ENCODE measurements at places on chromosomes 1 and 21.

GRCh38 chr1:27668808-27669723 is 2.9 kb downstream of the IFI6 start:
- DNase-seq, result no peak

DNA sequence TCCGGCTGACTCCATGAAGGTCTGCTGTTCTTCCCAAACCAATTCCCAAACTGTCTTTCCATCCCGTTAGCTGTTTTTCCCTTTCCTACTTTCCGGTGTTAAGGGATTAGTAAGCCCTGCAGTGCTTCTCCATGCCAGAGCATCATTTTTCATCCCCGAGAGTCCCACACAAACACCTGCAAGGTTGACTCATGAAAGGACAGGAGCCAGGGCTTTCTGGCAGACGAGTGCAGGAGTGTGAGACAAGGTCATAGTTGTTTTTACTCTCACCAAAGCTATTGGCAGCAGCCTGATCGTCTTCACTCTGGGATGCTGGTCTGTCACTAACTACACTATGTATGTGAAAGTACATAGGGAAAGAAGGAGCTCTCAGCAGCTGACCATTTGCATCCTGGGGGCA is 10.2 kb upstream of the BECN2 start:
- no peak for DNase-seq

GRCh38 chr1:59017501-59018231 is 233.8 kb upstream of the JUN start:
- DNase-seq, result no peak

DNA sequence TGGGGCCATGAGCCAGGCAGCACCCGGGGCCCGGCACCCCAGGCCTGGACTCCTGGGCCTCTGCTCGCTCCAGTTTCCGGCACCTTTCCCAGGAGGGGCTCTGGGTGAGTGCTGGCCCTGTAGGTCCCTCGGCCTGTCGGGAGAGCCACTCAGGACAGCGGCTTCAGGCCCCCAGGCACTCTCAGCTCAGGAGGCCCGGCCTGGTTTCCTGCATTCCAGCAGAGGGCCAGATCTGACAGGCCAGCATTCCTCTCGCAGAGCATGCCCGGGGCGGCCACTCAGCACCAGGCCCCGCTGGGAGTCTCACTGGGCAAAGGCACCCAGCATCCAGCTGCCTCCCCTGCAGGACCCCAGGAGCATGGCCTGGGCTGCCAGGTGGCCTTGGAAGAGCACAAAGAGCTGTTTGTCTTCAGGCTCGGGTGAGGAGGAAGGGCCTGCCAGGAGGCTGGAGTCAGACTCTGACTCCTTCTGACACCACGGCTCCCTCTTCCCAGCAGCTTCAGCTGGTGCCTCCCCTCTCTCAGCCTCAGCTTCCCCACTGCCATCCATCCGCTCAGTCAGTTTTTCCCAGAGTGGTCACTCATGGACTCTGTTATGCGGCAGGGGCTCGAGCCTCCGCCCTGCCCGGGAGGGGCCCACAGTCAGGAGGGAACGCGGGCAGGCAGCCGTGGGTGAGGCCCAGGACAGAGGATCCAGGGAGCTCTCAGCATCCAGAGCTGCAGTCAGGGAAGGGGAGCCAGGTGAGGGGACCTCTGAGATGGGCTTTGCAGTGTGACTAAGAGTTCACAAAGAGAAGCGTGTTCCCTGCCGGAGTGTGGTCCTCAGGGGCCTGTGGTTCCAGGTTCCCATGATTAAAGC is 51.7 kb downstream of the WNT9A start:
- no peak for DNase-seq

DNA sequence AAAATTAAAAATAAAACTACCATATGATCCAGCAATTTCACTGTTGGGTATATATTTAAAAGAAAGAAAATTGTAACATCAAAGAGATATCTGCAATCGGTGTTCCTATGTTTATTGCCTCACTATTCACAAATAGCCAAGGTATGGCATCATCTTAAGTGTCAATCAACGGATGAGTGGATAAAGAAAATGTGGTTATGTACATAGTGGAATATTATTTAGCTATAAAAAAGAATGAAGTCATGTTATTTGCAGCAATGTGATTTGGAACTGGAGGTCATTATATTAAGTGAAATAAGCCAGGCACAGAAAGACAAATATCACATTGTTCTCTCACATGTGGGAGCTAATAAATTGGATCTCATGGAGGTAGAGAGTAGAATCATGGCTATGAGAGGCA is 76.3 kb downstream of the RD3 start:
- DNase-seq, result no peak

- no peak for DNase-seq
These were observed 1.0 kb downstream of the CCDC185 start for GRCh38 chr1:223394242-223394641.

DNA sequence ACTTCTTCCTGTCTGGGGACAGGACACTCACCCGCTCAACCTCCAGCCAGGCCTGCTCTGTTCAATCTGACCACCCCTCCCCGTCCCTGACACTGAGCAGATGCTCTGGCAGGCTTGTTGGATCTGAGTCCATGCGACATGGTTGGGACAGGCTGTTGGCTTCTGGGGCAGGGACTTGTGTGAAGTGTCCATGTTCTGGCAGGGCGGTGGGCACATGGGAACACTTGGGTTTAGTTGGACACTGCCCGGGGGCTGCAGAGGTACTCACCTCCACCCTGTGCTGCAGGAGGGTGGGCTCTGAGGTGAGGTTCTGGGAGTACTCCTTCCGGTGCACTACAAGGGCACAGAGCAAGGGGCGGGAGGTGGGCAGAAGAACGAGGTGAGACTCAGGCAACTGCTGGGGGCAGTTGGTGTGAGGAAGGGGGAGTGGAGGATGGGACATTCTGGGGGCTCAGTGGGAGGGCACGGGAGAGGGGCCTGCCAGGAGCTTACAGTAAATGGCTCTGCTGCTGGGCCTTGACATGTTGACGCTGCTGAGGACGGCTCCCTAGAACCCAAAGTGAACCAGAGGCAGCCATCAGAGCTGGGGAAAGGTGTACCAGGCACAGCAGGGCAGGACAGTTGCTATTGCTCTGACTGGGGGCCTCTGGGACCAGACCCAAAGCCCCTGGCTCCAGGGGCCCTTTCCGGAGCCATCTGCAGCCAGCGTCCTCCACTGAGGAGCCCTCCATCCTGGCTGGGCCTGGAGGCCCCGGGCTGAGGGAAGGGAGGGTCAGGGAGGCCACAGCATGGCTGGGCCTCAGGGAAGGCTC is 2.3 kb downstream of the EPS8L3 start:
- no peak for DNase-seq

- no peak for DNase-seq
These were observed 59.1 kb downstream of the CAMK2N1 start for GRCh38 chr1:20426923-20427322.

GRCh38 chr1:179077396-179077795 is 4.5 kb upstream of the TOR3A start:
- no peak for DNase-seq

GRCh38 chr1:185328255-185328654 is 11.2 kb upstream of the IVNS1ABP start:
- no peak for DNase-seq

DNA sequence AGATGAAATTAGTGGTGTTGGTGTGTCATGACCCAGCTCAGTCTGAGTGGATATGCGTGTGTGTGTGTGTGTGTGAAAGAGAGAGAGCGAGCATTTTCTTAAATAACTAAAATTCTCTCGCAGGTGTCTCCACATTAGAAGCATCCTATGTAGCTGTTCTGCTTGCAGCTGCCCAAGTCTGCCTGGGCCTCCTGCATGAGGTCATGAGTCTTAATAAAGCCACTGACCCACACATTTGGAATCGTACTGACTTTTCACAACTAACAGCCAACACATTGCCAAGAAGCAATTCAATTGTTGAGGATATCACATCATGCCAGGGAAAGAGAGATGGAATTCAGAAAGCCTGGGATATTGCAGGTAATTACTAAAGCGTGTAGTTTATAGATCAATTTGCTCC is 238.2 kb upstream of the AJAP1 start:
- no peak for DNase-seq

- no peak for DNase-seq
These were observed 80.9 kb upstream of the SYT6 start for GRCh38 chr1:114234408-114235124.

DNA sequence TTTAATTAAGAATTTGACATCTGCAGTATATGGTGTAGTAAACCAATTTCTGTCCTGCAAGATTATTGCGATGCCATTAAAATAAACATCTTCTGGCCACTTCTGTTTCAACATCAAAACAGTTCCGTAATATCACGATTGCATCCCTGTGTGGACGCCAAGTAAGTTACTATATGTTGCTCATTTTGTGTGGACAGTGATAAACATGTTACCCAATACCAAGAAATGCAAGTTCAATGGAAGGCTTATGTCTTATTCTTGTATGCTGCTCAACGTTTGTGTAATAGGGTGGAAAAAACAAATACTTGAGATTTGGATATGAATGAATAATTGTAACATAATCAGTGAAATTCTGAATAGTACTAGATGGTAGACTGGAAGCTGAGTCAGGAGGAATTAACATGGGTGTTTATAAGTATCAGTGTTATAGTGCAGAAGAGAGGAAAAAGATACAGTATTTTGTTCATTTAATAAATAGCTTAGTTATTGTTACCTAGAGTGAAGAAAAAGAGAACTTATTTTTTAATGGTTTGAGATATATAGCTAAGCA is 15.2 kb downstream of the TTC3 start:
- DNase-seq, result no peak

DNA sequence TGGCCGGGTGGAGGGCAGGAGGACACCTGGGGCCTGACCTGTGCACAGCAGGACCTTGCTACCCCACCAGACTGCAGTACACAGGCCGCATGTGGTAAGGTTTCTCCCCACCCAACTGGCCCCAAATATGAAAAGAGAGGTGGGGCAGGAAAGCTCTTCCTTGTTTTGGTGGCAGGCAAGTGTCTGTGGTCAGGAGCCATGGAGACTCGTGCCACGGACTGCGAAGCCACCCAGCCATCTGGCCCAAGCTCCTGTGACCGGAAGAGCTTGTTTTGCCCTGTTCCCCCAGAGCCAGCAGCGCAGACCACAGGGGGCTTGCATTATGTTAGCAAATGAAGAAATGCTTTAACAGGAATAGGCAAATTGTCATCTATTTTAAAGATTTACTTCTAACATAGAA is 54.9 kb downstream of the OLIG1 start:
- DNase-seq, result no peak

DNA sequence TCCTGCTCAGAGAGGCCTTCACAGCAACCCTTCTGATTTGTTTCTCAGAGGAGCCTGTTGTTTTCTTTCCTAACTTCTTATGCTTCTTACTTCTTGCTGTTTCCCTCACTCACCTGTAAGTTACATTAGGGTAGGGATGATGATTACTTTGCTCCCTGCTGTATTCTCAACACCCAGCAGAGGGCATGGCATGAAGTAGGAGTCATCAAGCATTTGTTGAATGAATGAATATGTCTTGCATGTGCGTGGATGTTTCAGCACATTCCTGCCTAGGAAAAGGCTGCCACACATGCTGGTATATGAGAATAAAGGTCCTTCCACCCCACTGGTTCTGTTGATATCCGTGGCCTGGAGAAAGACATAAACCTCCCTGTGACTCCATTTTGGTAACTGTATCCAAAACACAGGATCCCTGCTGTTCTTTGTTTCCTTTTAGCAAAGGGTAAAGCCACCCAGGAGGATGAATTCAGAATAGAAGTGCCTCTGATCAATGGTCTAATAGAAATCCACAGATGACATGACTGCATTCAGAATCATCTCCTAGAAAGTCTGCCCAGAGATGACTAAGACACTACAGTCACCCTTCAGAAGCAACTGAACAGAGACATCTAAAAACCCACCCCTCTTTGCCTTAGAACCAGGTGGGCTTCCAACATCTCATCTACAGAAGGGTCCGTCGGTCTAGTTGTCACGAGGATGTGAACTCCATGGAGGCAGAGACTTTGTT is 168.8 kb downstream of the ZSCAN20 start:
- DNase-seq, result no peak

DNA sequence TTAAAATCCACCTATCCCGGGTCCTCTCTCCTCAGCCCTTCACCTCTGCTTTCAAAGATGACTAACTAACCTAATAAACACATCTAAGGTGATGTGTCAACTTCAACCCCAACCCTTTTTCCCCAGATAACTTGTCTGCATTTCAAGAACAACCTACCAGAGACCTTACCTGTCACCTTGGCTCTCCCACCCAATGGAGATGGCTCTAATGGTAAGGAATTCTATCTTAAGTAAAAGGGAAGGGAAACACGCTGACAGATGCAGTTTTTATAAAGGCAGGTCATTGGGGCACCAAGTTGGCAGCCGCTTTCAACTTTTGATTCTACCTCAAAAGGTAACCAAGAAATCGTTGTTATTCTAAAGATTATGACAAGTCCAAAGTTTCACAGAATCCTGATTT is 37.6 kb downstream of the MRPL39 start:
- no peak for DNase-seq

DNA sequence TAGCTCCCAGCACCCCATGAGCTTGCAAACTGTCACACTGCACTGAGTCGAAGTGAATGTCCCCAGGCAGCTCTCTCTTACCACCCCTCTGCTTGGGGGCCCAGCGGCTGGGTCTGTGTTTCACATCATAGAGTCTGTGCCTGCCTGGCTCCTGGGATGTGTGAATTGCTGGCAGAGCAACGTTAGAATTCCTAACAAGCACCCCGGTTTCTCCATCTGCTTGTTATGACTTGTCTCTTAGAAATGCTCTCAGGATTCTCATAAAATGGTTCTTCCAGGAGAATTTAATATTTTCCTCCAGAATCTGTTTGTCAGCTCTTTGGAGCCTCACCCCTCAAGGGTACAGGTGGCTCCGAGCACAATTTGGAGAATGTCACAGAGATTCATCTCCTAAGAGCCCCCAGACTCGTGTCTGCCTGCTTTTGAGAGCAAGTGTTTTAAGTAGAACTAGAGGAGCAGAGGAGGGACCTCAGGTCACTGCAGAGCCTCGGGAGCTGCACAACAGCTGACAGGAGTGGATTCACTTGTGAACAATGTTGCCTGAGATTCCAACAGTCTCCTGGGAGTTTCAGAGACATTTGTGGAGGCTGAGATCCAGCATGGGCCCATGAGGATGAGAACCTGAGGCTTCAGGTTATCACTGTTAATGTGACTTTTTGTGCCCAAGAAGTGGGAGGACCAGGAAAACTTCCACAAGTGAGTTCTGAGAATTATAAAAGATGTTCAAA is 131.5 kb downstream of the KCNJ6 start:
- DNase-seq, result no peak
